ENCODE measurements at places on chromosomes 4 and X.
A peak's percentile ranks its signal among the peaks of the same experiment; 100 is the strongest.

DNA sequence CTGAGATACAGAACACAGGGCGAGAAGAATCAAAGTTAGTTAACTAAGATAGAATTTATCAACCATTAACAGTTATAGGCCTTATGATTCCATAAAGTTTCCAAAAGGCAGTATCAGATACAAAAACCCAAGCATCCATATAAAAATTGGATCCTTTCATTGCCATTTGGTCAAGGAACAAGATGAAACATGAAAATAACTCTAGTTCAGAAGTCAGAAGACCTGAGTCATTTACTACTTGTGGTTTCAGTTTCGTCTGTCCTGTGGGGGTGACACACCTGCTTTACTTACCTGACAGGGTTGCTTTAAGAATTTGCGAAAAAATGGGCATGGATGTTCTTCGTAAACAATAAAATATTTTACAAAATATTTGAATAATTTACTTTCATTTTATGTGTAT is 130.8 kb downstream of the ANAPC10 start:
- DNase-seq: no peak

DNA sequence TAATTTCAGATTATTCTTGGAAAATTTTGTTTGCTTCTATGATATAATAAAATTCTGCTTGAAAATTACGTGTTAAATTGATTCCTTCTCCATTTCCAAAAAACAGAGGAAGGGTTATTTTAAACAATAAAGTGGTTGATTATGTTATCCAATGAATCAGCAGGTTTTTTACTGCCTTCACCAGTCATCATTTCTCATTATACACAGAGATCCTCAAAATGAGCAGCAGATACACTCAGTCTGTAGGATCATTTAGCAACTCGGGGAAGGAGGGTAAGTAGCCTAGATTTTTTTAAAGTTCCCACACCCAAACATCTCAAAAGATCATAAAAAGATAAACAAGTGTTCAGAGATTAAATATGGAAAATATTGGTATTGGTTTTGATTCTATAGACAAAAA is 6.8 kb upstream of the TMEM144 start:
- DNase-seq: no peak

DNA sequence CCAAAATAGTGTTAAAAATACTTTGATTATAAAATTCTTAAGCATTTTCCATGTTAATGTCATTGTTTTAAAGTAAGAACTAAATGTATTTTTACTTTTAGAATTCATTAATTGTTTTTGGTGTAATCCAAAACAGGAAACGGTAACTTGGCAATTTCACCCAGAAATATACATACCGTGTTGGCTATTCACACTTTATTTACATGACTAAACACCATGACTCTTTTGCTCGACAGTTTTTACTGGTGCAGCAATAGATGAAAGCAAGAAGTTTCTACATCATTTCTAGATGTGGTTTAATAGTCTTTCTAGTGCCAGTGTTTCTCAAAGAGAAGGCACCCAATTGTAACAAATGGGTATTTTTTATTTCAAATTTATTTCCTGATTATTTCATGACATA is 25.6 kb upstream of the MAGEA1 start:
- DNase-seq: no peak

DNA sequence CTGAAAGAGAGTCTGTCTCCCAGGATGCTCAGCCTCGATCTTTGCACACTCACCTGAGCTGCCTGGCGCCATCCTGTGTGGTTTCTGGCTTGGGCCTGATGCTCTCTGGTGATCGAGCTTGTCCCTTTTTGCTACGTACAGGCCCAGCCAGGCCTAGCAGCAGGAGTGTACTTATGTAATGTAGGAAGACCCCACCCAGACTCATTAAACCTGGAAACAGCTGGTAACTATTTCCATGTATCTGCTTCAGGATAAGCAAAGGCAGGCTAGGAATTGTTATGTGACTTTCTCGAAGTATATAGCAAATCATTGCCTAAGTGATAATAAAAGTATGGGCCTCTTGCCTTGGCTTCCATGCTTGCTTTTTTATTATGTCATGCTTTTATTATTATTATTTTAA is 18.6 kb upstream of the ARSJ start:
- no peak for DNase-seq

DNA sequence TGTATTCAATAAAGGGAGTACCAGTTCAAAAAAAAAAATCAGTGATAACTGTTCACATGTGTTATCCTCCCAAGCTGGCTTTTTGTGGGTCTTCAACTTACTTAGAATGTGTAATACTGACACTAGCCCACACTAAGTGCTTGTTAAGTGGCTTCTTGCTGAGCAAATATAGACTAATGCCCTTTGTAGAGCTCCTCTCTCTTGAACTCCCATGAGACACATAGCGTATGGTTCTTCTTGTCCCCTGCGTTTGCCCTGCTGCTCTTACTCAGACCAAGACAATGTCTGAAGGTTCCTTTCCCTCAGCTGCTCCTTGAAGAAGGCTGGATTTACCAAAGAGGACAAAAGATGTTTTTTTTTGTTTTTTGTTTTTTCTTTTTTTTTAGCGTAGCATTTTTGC is 110.9 kb downstream of the FRAS1 start:
- no peak for DNase-seq

DNA sequence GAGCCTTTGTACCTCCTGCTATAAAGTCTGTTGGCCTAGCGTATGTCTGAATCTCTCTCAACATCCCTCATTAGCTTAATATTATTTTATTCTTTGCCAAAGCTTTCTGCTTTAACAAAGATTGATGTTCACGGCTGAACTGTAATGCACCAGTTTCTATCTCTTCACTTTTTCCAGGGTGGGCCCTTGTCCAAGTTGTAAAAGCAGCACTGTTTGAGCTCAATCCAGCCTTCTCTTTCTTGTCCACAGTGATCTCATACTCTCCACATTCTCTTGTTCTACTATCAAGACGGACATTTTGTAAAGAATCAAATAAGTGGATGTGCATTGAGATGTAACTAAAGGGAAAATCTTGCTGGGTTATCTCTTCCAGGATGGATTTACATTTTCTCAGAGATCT is 34.4 kb upstream of the RTL3 start:
- no peak for DNase-seq

- no peak for DNase-seq
These were observed 12.9 kb downstream of the HHIP start for GRCh38 chr4:144658903-144659302.

GRCh38 chrX:39774774-39775328 is 322.9 kb downstream of the BCOR start:
- DNase-seq: no peak

GRCh38 chrX:119635799-119636198 is 29.6 kb upstream of the NKRF start:
- no peak for DNase-seq

GRCh38 chr4:6778435-6778834 is 4.1 kb upstream of the KIAA0232 start:
- no peak for DNase-seq

DNA sequence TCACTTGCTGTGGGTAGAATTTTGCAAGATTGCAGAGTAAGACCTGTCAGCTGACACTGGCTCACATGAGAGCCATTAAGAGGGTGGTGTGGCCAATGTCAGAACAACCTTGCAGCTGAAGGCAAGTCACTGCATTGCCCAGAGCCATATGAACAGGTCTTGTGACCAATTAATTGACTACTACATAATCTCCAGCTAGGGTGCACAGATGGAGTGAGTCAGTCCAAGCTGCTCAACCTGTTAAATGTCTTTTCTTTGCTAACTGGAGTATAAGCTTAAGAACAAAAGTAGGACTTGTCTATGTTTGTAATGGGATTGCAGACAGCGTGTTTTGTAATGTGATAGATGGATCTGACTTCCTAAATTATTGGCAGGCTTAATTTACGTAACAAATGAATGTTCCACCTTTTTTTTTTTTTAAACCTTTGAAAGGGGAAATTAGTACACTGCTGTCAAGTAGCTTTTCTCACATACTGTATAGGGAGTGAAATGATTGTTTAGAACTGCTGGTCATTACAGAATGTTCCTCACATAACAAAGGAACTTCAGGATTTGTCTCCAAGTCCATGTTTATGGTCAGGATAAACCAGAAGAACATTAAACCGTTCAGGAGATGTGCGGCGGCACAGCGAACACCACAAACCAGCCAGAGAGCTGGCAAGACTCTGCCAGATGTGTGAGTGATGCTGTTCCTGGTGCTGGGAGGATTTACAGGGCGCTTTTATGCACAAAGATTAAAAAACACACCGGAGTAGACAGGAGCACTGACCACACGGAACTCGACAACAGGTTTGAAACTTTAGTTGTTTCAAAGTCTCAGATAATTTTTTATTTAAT is 37.0 kb downstream of the FNIP2 start:
- DNase-seq: peak; percentile 49

DNA sequence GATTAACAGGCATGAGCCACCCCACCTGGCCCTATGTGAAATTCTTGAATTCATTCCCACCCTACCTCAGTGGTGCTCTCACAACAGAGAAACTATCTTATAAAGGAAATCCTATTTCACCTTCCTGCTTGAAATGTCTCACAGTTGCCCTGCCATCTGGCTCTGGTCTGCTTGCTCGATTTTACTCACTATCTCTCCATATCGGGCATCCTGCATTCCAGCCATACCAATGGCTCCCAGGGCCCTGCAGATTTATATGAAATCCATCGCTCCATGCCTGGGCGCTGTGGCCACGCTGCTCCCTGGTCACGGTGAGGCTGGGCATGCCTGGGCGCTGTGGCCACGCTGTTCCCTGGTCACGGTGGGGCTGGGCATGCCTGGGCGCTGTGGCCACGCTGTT is 15.8 kb downstream of the SORBS2 start:
- no peak for DNase-seq

- no peak for DNase-seq
These were observed 550.9 kb downstream of the GLUD2 start for GRCh38 chrX:121598356-121598755.

GRCh38 chr4:141126769-141127168 is 6.5 kb downstream of the RNF150 start:
- DNase-seq: no peak
